Aortic smooth muscle cell (primary cell): ENCODE measurements at places on chromosomes 2 and 18. TPM values are rescaled to one million over a fixed set of nuclear protein-coding genes. Genes with fewer than 3 reads are reported as not detected.

MYO5B gene
- 0.06 and 0.13 TPM in 2 replicates for total RNA-seq

C1QL2 gene
- not detected in 2 replicates for total RNA-seq

NT5DC4 gene
- not detected in 2 replicates for total RNA-seq

SLC14A1 gene
- total RNA-seq = 443 and 540 TPM in 2 replicates
